ENCODE measurements at places on chromosomes 6 and 20.
A peak's percentile ranks its signal among the peaks of the same experiment; 100 is the strongest.

DNA sequence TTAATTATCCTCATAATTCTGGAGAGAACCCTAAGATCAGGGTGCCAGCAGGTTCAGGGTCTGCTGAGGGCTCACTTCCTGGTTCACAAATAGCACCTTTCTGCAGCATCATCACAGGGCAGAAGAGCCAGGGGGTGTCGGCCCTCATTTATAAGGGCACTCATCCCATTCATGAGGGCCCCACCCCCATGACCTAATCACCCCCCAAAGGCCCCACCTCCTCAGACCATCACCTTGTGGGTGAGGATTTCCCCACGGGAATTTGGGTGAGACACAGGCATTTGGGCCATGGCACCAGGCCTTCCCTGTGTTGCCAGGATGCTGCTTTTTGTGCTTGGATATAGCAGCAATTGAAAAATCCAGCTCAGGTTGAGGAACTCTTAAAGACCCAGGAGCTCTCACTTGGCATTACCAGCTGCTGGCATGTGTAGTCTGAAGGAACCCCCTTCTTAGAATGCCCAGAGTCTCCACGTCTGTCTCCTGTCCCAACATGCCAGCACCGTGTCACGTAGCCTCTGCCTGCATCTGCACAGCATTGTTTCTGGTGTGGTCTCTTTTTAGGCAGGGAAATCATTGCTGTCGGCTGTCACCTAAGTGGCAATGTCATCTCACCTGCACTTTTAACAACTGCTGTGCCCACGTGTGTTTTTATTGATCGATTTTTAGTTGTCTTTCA, 71.5 kb downstream of the RPP40 start:
- no peak for DNase-seq

- no peak for DNase-seq
Observed at GRCh38 chr20:21398109-21399004, 1.0 kb upstream of the NKX2-4 start.

DNA sequence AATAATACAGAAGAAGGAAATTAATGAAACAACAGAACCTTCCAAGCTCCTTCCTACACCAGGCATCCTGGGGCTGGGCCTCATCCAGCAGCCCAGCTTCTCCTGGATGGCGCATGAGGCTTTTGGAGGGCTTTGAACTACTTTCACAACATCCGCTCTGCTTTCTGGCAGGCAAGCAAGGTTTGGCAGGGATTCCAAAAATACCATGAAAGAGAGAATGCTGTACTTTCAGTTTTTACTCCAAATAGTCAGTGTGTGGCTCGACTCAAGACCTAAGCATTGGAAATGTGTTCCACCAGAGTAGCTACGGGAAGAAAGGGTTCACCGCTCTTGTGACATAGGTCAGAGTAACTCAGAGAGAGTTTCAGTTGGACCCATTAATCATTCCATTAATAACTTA, 125.4 kb downstream of the OPRM1 start:
- DNase-seq = no peak

GRCh38 chr6:167687116-167687725, 139.5 kb upstream of the AFDN start:
- DNase-seq = no peak

GRCh38 chr6:56765494-56765893, 122.8 kb upstream of the DST start:
- no peak for DNase-seq

GRCh38 chr6:39755231-39755630, 30.0 kb upstream of the KIF6 start:
- DNase-seq = no peak

DNA sequence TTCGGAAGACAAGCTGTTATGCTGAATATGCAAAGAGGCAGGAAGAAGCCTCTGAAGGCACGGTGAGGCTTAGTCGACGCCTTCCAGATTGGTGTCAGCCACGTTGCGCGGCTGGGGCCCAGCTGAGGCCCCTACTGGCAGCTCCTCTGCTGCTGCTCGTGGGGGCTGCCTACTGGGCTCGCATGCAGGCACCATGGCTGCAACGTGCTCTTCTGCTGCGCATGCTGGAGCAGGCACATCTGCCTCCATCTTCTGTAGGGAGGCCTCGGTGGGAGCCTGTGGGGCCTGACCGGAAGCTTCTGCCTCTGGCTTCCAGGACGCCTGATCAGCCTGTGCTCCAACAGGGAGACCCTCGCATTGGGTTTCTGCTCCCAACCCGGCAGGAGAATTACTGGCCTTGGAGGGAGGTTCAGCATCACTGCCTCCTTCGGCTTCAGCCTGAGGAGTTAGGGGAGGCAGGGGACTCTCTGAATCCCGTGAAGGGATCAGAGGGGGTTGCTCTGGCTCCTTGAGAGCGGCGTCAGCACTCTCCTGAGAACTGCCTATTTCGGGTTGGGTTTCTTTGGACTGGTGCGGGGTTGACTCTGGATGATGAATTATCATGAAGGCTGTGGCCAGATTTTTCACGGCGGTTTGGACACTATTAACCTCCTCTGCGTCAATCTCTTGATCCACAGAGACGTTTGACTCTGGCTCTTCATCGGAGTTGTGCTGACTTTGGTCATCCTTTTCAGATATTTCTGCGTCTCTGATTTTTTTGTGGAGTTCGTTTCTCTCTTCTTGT, 49.1 kb downstream of the TXLNB start:
- DNase-seq = no peak

- no peak for DNase-seq
Observed at GRCh38 chr6:50185006-50185405, 135.3 kb upstream of the DEFB112 start.

DNA sequence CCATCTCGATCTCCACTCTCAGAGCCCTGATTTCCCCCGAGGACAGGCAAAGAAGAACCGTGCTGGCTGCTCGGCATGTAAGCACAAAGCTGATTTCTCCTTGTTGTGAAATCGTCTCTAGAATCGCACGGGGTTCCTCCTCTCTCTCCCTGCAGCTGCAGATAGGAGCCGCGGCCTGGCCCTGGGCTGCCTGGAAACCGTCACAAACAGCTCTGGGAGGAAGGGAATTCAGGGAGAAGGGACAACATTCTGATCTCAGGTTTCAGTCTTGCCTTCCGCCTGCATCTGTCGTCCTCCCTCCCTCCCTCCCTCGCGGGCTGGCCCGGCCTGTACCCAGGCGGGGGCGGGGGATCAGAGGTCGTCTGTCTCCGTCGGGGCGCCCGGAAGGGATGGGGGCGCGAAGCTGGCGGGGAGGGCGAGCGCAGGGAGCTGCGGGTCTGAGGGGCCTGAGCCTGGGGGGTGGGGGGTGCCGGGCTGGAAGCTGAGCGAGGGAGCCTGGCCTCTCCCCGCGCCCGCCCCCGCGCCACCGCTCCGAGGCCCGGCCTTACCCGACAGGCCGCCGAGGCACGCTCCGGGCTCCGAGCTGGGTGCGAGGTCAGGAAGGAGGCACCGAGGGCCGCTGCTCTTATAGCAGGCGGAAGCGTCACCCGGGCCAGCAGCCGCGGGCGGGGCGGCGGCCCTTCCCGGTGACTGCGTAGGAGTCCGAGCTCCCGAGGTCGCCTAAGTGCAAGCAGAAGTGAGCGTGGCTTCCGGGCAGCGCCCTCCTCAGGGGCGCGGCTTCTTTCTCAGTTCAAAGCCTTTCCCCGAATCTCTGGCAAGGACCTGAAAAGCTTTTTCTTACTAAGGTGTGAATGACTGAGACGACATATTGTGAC, at the start of gene SERPINB1:
SERPINB1 (minus strand) TSS at position 600 of the 875 bp plus-strand sequence. CDS start 1,277 bp downstream, outside the sequence.
- DNase-seq = peak; percentile 92

DNA sequence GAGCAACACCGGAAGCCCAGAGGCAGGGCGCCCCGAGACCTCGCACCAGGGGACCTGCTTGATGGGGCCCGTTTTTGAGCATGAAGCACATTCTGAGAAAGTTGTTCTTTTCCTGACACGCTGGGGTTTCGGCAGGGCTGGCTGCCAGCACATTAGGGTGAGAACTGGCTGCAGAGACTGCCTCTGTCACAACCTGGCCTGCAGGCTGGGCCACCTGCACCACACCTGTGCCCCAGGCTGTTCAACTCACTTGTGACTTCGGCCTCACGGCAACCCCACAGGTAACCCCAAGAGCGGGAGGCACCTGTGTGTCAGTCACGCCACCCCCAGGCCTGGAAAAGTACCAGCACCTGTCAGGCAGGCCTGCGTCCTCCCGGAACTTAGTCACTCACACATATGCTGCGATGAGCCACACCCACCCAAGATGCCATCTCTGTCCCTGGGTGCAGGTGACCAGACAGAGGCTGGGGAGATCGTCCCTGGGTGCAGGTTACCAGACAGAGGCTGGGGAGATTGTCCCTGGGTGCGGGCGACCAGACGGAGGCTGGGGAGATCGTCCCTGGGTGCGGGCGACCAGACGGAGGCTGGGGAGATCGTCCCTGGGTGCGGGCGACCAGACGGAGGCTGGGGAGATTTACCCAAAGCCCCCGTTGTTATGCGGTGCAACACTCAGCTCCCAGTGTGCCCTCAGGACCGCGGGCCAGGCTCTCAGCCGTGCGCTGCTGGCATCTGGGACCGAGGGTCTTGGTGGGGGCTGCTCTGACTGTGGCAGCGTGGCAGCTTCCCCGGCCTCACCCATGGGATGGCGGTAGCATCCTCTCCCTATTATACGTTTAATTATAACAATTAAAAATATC, 82.5 kb upstream of the BHLHE23 start:
- peak; percentile 91 for DNase-seq

DNA sequence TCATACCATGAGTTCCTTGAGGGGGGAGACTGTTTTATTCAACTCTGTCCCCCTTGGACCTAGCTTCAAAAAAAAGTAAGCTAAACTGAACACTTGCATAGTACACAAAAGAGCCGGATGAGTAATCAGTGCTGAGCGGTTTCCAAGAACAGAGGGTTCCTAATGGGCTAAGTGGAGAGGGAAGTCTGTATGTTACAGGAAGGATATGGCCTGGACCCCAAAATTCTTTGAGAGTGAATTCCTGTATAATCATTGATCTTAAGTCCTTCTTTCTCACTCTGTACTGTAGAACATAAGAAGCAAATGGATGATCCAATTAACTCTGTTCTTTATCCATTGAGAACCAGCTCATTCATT, 324.7 kb upstream of the CNR1 start:
- no peak for DNase-seq

DNA sequence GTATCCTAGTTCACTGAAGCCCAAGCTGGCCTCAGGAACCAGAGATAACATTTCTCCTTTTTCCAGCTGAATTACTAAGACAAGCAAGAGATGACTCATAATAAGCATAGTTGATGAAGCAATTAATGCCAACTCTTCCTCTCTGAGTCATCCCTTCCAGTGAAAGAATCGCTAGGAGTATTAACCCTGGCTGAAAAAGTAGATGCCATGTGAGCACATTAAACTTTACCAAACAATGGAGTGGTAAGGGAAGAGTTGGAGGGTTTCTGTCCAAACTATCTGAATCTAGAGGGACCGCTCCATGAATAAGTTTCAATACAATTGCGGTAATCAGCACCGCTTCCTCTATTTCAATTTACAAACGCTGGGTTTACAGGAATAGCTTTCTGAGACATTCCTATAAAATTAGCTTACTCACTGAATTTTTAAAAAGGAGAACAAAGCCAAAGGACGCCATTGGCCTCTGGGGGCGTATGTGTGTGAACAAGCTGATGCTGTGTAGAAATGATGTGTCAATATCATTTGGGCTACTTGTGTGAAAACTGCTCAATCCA, 48.3 kb downstream of the ATXN1 start:
- DNase-seq = peak; percentile 95

DNA sequence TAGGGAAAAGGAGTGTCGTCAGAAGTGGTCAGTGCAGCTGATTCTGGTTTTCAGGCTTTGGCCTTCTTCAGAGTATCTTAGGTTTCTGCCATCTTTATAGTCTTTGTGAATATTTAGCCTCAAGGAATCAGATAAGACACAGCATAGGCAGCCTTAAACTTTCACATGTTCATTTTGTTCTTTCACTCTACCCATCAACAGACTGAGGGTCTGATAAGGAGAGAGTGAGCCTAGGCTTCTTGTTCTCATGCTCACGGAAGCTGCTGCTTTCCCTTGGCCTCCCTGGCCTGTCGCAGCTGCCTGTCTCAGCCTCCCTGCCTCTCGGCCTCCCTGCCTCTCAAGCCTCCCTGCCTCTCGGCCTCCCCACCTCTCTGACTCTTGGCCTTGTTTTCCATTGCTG, 20.1 kb downstream of the RTF2 start:
- DNase-seq = no peak

GRCh38 chr20:33790566-33790965, 20.6 kb upstream of the CHMP4B start:
- DNase-seq = no peak

DNA sequence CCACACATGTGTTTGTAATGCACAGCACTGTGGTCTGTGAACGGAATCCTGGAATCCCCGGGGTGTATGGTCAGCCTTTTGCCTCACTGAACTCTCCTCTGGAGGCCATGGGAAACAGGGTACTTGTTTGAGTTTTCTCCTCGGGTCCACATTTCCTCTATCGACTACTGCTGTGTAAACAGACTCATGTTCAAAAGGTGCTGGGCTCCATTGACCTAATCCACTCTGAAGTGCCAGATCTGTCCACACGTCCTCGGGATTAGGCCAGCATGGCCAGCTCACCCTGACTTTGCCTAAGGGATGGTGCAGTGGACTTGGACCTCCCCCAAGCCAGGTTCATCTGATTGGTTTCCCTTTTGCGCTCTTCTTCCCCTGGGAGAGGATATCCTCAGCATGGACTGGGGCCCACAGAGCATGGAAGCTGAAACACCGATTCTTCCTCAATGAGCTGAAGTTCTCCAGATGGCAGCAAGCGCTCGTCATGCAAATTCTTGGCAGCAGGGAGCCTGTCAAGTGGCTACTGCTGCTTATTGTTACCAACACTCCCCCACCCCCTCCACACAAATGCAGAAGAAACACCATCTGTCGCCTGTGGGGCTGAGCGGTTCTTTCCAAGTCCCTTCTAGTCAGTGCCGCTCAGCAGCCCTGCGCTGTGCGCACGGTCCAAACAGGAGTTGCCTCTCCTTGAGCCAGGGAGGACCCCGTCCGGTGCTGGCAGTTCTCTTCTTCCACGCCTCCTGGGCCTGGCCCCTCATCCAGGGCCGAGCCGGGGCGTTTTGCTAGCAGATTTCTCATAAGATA, 292.6 kb upstream of the MARCKS start:
- no peak for DNase-seq

GRCh38 chr6:164469276-164469949, 840.0 kb downstream of the C6orf118 start:
- DNase-seq = no peak

GRCh38 chr6:19668710-19669109, 168.5 kb upstream of the ID4 start:
- no peak for DNase-seq

Measured in SW480 (cell line).